T-helper 2 cell treated with Interferon-gamma antibody and Interleukin-4, amounts not matched to agents 100 ng/mL and 5 ng/mL, for 36 hours (primary cell): ENCODE measurements at places on chromosomes 5 and 9. TPM values are rescaled to one million over a fixed set of nuclear protein-coding genes. Genes with fewer than 3 reads are reported as not detected.

The INSL6 gene
- not detected in 2 replicates for total RNA-seq

The FRMD3 gene
- 0.50 and 0.70 TPM in 2 replicates for total RNA-seq

The IL31RA gene
- 0.09 and 0.14 TPM in 2 replicates for total RNA-seq

The DDX41 gene
- 116 and 120 TPM in 2 replicates for total RNA-seq

The SLCO4C1 gene
- 1.8 and 2.0 TPM in 2 replicates for total RNA-seq
